RWPE2 (cell line): ENCODE measurements at places on chromosomes 3 and 15.
A peak's percentile ranks its signal among the peaks of the same experiment; 100 is the strongest.

DNA sequence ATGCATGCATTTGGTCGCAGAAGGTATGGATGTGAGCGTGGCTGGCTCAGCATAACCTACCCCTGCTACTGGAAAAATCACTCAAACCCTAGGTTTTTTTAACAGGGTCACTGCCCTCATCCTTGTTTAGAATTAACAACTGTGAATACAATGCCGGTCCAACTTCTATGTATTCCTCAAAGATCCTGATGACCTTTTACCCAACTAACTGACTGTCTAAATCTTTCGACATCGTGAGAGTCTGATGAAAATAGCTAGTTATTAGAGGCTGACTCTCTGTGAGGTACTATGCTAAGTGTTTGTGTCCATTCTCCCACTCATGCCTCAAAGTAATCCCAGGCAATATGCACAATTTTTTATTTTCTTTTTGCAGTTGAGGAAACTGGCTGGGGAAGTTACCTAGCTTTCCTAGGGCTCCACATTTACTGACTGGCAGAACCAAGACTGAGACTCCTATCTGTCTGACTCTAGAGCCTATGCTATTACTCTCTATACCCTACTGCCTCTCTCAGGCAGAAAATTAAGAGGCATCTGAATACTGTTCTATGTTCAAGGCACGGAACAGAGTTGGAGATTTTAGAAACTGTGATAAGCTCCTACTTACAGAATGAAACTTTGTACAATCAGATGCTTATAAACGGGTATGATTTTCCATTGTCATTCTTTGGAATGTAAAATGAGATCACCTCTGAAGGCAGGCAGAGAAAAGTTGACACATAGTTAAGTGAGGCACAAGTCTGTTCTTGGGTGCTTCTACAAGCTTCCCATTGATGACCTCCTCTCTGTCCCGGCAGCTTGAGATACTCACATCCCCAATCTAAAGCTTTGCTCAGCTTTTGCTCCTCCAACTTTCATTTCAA, 56.4 kb downstream of the FILIP1L start:
- no peak for DNase-seq

- DNase-seq, result no peak
These were observed 673.4 kb downstream of the MECOM start for GRCh38 chr3:168990134-168990533.

DNA sequence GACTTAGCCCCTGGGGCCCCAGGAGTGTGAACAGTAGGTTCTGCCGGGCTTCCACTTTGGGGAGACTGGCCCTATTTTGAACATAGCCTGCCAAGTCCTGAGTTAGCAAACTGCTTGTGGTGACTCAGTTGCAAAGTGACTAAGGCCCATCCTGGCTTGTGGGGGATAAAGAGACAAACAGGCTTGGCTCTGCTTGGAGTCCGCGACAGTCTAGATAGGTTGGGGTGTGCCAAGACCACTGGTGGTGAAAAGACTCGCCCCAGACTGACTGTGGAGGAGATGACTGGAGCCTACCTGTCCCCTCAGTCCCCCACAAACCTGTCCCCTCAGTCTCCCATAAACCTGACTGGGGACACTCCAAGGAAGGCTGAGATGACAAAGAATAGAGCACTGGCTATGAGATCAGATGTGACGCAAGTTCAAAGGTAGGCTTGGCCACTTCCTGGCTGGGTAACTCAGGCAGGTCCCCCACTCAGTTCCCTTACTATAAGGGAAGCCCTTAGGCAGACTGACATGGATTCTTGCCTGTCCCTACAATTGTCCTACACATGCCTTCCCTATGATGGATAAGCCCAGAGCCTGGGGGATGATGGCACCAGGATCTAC, 4.3 kb downstream of the DNASE1L3 start:
- DNase-seq, result no peak

GRCh38 chr15:101264011-101264410, 12.2 kb upstream of the CHSY1 start:
- no peak for DNase-seq

DNA sequence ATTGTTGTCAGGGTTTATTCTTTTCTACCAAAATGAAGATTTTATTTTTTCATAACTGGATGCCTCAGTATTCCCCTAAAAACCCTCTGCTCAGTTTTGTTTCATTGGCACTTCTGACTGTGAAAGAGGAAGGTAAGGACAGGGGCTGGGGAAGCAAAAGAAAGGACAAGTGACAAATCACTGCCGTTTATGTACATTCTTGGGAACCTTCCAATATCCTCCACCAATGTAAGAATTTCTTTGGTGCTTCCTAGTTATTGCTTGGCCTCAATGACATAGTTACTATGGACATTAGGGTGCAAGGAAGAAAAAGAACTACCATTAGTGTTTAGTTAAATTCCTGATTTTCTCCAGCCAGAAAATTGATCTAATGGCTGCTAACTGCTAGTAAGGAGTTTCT, 131.0 kb upstream of the C15orf61 start:
- DNase-seq, result no peak

GRCh38 chr3:184157206-184157605, 2.0 kb downstream of the DVL3 start:
- no peak for DNase-seq

GRCh38 chr15:80559320-80559693, 135.8 kb upstream of the ABHD17C start:
- no peak for DNase-seq

- no peak for DNase-seq
These were observed 28.9 kb upstream of the BHLHE40 start for GRCh38 chr3:4950351-4950784.

- no peak for DNase-seq
These were observed 19.5 kb downstream of the GMPS start for GRCh38 chr3:155889952-155890351.

- no peak for DNase-seq
These were observed 36.2 kb downstream of the MRAS start for GRCh38 chr3:138384531-138384930.

GRCh38 chr3:145854499-145854898, 306.5 kb downstream of the PLOD2 start:
- DNase-seq, result no peak

DNA sequence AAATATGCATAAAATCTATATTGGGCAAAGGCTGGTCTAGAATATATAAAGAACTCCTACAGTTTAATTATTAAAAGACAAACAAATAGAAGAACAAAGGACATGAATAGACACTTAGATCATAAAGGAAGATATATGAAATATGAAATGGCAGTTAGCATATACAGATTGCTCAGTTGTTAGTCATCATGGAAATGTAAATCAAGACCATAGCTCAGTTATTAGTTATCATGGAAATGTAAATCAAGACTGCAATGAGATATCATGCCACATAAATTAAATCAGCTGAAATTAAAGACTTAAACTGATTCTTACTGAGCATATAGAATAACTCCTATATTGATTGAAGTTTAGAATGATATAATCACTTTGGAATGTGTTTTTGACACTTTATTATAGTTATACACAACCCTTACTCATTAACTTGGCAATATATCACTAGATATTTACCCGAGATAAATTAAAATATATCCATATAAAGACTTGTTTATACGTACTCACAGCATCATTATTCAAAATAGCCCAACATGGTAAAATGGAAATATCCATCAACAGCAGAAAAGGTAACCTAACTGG, 45.2 kb upstream of the GOLGA8B start:
- DNase-seq, result no peak

DNA sequence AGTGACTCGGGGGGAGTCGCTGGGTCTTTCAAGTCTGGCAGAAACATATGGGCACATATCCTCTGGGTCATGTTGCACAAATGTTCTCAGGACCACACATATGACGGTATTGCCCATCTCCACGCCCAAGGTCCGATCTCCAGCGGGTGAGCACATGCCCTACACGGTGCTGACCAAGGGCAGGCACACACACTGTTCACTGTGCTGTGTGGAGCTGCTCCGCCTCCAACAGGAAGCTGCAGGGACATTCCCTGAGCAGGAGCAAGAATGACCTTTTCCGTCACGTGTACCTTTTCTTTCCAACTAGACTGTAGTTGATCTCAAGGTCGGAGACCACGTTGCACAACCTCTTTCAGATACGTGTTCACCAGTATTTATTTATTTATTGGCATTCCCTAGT, 41.7 kb upstream of the B3GNT5 start:
- DNase-seq, result no peak

DNA sequence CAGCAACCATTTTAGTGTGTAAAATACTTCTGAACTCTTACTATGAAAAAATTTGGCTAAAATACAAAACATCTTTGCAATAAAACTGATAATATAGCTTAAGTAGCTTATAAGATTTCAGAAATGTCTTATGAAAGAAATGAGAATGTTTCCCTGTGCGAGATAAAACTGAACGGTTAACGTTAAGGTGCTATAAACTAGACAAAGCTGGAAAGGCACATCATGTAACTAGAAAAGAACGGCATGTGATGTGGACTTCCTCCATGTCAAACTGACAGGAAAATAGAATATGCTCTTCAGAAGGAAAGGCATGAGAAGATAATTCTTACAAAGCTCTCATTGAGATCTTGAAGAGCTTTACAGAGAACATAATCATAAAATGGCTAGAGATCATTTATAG, 36.5 kb downstream of the NCK1 start:
- no peak for DNase-seq

DNA sequence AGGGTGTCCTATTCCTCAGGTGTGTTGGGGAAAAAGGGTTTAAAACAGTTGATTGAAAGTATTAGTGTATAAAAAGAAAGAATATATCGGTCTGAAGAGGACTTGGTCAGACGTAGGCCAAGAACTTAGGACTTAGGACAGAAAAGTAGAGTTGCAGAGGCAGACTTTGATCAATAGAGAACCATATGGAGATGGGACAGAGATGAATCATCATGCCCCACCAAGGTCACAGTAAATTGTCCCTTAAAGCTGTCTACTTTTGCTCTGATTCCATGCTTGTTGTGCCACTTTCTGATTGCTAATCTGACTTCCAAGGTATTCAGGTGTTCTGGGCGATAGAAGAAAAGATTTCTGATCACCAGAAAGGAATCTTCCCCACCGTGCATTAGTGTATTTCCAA, 52.9 kb upstream of the ZDHHC23 start:
- DNase-seq, result no peak

DNA sequence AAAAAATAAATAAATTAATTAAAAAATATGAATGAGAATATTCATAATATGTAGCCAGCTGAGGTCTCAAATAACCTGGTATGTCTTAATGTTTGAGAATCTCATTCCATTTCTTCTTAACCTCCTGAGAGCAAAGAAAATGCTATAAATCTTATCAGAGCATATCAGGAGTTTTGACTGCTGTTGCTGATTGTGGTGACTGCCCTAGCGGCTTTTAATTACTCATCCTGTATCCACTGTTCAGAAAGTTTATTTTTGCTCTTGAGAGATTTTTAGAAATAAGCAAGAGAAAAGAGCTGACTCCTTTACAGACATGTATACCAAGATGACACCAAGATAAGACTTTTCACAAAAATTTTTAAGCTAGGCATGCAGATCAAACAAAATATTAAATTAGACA, 454.8 kb upstream of the CBLB start:
- DNase-seq, result no peak

DNA sequence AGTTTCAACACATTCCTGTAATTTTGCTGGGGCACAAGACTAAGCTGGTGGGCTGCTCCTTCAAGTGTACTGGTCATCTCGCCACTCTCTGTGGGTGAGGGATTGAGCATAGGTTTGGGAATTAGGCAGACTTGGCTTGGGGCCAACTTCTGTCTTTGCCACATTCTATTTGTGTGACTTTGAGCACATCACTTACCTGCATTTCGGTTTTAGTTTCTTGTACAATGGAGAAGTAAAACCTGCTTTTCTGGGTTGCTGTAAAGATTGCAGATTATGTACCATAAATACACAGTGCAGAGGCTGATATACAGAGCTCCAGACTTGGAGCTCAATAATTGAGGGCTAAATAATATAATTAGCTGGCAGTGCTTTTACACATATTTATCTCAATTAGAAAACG, 162.1 kb downstream of the C3orf38 start:
- no peak for DNase-seq

DNA sequence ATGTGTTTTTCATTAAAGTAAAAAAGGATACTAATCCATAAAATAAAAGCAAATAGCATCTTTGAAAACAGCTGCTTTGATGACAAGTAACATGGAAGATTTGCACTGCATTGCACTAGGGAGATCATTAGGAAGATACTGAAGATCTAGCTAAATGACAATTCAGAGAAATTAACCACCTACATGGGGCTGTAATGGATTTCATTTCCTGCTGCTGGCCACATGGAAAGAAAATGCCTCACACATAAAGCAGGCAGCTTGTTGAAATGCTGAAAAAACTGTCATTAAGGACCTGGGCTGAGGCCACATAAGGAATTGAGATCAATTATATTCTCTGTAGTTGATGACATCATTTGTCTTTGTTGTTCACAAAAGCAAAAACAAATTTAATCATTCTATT, 94.1 kb downstream of the PYDC2 start:
- DNase-seq, result no peak

DNA sequence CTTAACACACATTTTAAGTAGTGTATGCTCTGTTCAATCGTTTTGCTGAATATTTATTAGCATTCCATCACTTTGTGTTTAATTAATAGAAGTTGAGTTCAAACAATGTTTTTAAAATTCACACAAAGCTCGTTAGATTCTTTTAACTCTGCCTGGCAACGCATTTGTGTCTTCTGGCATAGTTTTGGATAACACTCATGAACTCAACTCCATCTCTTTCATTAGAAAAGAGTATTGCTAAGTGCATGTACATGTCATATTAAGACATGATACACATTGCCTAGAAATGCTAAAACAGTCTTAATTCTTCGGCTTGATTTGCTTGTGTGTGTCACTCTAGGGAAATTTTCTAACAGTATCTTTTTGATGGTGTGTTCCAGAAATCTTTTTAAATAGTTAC, 15.7 kb downstream of the TSC22D2 start:
- no peak for DNase-seq

DNA sequence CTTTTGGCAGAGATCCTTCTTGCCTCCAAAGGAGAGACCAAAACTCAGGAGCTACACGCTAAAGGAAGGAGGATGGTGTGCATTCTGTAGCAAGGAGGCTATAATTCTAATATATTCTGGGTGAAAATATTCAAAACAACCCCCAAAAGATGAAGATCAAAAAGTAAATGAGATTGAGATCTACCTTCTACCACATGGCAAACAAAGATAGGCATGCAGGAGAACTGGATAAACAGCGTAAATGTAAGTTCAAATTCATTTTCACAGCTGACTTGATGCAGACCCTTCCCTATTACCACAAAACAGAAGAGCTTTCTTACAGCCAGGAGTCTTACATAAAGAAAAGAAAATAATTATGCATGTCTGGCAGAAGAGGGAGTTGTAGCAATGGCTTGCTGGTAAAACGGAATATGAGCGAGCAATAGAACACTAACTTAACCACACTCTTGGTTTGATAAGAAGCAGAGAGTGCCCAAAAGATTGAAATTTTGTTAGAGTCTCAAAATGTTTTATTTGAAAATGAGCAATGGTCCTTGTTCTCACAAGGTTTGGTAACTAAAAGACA, 272.7 kb downstream of the MECOM start:
- no peak for DNase-seq

- peak; percentile 72 for DNase-seq
These were observed 26.1 kb downstream of the PTH1R start for GRCh38 chr3:46903341-46904302.

DNA sequence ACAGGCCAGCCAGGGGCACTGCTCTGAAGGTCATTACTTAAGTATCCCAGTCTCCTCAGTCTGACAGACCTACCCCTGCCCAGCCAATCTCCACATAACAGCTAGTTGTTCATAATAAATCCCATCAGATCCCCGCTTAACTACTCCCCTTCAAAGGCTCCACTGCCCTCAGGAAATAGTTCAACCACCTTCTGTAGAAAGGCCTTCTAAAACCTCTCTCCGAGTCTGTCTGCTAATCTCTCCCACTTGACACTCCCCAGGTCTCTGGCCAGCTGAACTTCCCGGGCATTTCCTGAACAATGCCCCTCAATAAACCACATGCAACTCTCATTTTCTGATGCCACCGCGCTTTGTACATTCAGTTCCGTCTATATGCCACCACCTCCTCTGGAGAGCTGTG, 6.0 kb downstream of the PRC1 start:
- DNase-seq, result no peak
